ENCODE measurements at places on chromosomes 12 and 14.

DNA sequence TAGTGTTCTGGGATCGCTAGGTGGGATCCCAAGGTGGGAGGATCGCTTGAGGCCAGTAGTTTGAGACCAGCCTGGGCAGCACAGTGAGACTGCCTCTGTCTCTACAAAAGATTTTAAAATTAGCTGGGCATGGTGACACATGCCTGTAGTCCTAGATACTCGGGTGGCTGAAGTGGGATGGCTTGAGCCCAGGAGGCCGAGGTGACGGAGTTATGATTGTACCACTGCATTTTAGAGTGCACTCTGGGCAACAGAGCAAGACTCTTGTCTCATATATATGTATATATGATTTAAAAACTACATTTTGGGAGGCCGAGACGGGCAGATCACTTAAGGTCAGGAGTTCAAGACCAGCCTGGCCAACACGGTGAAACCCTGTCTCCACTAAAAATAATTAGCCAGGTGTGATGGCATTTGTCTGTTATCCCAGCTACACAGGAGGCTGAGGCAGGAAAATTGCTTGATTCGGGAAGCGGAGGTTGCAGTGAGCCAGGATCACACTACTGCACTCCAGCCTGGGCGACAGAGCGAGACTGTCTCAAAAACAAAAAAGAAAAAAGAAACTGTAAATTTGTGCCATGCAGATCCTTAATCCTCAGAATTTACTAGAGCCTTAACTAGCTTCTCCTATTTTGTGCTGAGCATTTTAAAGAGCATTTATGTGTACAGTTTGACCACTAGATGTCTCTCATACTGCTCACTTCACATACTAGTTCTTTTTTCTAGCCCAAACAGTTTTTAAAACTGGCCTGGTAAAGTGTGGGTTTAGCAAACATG lies 114.8 kb downstream of the MON2 start:
- no peak for DNase-seq

- no peak for DNase-seq
These were observed 530 bp upstream of the FOXN4 start for GRCh38 chr12:109309381-109310246.

GRCh38 chr14:93936245-93936644 lies 9.1 kb downstream of the FAM181A start:
- no peak for DNase-seq

DNA sequence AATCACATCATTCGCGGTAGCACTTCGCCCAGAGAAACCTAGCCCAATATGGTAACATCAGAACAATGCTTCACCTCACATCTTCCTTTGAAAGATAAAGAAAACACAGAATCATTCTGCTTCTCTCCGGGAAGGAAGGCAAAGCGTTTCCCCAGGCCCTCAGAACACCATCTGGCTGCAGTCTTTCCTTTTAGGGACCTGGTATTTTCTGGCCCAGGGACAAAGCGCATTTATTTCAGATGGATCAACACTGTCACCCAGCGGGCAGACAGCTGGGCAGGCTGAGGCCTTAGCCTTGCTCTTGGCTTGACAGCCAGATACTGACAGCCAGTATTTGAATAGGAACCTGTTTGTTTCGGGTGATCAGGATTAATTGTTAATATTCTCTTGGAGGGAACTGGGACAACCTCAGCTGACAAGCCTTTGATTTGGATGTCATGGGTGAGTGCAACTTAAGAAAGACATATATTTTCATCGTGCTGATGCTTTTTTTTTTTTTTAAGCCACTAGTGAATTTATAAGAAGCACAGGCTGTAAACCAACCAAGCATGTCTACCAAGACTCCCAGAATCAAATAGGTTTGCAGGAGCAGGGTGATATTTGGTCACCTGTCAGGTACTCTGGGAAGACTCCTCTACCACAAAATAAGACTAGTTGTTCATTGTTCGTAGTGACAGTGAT lies 118.9 kb downstream of the VEZT start:
- no peak for DNase-seq

- no peak for DNase-seq
These were observed 95.3 kb downstream of the BICD1 start for GRCh38 chr12:32201976-32202375.

- DNase-seq: no peak
These were observed 29.7 kb downstream of the ZFP36L1 start for GRCh38 chr14:68762953-68763764.

DNA sequence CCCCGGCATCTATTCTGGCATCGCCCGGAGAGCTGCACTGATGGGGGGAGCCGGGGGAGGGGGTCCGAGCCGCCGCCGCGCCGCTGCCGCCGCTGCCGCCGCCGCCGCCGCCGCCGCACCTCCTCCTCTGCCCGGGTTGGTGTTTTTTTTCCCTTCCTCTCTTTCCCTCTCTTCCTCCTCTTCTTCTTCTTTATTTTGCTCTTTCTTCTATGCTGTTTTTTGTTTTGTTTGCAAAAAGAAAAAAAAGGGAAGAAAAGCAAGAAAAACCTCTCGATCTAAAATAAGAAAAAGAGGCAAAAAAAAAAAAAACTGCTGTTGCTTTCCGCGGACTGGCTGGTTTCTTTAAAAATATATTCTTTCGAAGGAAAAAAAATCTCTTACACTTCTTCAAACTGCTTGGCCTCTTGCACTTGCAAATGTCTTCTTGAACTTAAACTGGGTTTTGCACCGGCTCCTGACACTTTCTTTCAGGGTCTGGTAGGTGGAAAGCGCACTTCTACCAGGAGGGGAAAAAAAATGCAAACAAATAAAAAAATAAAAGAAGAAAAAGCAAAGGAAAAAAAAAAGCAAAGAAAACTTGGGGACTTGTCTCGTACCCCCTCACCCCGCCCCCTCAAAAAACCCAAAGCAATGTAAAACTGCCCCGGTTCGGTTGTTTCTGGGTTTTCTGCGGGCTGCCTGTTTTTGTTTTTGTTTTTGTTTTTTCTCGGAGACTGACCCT lies 616 bp downstream of the BCL11B start:
- no peak for DNase-seq
